Stimulated activated CD8-positive, alpha-beta memory T cell treated with anti-CD3 and anti-CD28 coated beads, Interleukin-15, amount 100 ng/mL, for 4 hours (primary cell): ENCODE measurements at places on chromosomes 12 and 14.
A peak's percentile ranks its signal among the peaks of the same experiment; 100 is the strongest.

DNA sequence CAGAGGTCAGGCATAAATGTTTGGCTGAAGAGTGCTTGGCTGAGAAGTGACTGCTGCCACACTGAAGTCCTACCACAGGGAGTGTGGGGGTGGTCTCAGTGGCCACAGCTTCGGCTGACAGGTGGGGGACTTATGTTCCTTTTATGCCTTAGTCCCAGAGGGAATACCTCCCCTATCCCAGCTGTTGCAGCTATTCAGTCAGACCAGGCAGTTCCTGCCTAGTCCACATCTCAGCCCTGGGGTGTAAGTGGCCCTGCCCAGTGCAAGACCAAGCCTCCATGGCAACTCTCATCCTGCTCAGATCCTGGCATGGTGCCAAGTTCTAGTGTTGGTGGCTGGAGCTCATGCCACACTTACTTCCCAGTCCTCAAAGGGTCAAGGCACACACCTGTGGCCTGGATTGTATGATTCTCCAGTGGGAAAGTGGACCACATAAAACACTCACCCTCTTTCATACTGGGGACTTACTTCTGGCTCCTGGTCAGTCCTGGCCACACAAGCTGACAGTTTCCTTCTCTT lies 161.3 kb upstream of the CAND1 start:
- no peak for DNase-seq

GRCh38 chr12:70719672-70720420 lies 82.6 kb upstream of the PTPRB start:
- DNase-seq, result no peak

DNA sequence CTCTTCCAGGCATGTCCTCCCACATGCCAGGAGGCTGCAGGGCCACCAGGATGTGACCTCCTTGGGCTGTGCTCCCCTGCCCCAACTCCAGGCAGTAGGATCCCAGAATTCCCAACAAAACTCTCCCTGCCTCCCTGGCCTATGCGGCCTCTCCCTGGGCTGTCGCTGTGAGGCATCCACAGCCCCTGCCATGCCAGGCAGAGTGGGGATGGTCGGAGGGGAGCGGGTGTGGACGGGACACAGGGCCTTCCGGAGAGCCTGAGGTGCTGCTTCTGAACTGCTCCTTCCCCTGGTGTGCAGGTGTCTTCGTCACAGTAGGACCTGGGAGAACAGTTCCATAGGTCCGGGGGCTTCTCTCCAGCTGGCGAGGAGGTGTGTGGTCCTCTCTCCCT lies 18.3 kb downstream of the GPR132 start:
- DNase-seq, result no peak

DNA sequence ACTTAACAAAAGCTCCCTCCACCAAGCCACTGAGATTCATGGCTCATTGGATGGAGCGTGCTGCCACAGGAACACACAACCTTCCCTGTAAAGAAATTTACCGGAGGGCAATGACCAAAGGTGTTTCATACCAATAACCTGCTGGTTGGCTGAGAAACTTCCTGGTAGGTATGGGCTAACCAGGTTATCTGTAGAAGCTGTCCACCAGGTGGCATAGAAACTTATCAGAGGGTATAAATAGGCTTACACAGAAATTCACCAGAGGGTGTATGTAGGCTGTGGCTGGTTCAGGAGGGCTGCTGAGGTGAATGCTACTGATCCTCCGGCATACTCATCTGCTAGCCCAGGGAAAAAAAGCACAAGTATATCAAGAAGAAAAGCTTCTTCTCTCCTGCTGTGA lies 27.1 kb upstream of the MTERF2 start:
- no peak for DNase-seq

DNA sequence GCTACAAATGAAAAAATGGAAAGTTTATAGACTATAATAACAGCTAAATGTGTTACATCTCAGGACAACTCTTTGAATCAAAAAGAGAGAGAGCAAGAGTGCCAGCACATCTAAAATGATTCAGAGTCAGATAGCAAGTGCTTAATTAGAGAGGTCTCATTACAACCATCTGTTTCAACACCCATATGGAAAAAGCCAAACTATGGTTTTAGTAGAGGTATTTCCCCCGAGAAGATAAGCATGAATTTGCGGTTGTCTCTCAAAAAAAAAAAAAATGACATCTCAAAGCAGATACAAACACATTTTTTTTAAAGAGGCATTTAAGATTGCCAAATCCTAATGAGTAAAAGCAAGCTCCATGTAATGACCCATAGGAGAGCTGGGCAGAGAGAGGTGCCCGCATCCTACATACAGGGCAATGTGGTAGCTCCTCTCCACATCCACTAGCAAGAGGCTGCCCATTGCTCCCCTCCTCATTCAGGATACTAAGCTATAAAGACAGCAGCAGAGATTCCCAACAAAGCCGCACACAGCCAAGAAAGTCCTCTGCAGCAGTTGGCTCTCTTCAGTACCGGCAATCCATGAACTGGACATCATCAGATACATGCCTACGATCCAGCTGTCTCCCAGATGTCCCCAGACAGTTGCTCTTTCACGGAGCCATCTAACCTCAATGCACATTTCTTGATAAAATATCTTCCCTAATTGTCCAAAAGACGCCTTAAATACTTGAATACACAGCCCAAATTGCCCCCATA lies 100.4 kb downstream of the EFCAB11 start:
- DNase-seq, result no peak

GRCh38 chr12:124636138-124636978 lies 68.9 kb upstream of the NCOR2 start:
- DNase-seq, result peak; percentile 32

GRCh38 chr12:115163710-115164109 lies 479.7 kb upstream of the TBX3 start:
- DNase-seq, result no peak

DNA sequence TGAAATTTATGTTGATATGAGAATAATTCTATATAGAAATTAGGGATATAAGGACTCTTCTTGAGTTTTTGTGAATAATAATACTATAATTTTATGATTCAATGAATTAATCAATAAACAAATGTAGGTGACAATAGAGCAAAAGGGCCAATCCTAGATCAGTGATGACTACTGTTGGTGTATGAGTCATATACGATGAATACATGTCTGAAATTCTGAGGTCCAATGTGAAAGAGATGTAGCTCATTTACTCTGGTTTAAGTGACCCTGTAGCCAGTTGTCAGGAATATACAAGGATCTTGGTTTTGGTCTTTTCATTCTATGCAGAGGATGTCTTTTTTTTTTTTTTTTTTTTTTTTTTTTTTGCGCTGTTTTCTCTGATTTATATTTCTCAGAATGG lies 72.1 kb upstream of the RTL1 start:
- DNase-seq, result no peak

DNA sequence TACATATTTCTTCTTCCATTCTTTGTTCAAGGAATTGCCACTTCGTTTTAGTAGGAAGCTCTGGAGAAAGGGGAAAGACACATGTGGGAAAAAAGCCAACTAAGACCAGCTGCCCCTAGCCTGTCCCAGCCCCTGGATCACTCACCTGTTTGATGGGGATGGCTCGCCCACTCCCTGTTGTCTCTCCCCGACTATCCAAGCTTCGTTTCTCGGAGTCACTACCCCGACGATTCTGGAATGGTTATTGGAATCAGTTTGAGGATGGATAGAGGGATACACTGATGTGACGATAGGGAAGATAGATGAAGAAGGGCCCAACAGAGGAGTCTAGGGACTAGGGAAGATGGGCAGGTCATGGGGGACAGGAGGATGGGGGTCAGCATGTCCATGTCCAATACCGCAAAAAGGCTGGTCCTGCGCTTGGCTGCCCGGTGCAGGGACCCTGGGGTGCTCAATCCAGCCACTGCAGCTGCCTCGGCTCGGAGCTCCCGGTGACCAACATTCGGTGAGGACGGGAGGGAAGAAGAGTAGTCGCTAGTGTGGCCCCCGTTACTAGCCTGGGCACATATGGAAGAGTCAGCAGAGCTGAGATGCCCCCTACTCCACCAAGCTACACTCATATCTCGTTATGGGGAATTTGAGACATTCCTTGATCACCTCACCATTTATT lies 7.0 kb downstream of the AGAP2 start:
- DNase-seq, result no peak

- DNase-seq, result no peak
These were observed 4.7 kb upstream of the PPP1R1A start for GRCh38 chr12:54593135-54593534.

GRCh38 chr14:34195964-34196363 lies 245.1 kb upstream of the EGLN3 start:
- no peak for DNase-seq

DNA sequence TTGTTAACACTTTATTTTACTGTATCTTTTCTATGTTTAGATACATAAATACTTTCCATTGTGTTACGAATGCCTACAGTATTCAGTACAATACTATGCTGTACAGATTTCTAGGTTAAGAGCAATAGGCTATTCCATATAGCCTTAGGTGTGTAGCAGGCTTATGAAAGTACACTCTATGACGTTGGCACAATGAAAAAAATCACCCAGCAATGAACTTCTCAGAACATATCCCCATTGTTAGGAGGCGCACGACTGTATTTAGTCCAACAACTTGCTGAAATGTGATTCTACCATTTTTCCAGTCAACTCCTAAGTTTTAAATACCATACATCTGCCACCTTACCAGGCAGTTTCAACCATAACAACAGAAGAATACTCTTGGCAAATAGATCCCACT lies 1.8 kb downstream of the PARP11 start:
- no peak for DNase-seq

DNA sequence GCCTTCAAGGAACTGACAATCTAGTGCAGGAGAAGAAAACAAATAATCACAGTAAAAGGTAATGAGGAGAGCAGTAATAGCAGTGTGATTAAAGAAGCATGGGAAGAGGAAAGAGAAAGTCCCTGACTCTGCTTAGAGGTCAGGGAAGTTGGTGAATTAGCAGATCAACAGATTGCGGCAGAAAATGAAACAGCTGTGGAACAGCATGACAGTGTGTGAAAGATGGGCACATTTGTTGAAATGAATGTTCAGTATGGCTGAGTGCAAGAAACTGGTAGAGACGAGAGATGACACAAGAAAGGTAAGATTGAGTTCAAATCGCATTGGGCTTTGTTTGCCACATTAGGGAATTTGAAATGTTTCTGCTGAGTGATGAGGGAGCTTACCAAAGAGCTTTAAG lies 63.7 kb upstream of the RASSF8 start:
- DNase-seq, result no peak

- DNase-seq, result no peak
These were observed 799 bp downstream of the ZNF219 start for GRCh38 chr14:21097636-21098075.

DNA sequence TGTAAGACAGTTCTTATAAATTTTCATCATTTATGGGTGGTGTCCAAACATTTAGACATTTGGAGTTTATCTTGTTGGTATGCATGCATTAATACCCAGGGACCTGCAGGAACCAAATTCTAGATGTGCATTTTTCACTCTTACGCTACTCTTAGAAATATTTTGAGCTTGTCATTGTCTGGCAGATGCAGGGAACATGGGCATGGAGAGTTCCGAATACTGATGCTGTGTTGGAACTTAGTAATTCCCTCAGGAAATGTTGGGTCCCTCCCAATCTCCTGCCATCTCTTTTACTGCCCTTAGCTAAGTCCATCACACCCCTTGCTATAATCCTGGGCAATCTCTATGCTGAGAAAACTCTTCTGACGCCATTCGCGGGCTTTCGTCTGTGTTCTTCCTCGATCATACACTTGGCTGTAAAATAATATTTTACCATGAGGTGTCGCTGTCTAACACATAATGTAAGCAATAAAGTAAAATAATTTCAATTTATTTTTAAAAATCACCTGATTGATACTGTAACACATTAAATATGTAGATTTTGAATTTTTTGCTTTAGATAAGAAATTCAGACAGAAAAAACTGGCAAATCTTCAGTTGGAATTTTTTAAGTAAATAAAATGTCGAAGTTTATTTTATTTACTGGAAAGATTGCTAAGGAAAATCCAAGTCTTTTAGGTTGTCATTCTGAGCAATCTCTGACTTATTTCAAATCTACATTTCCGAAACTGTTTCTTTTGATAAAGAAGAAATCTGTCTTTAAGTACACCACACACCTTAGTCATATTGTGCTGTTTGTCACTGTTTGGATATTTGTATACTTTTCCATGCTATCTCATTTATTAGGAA lies 304.1 kb upstream of the SSTR1 start:
- DNase-seq, result no peak

- no peak for DNase-seq
These were observed 212.5 kb downstream of the CHST11 start for GRCh38 chr12:104669089-104669721.

- no peak for DNase-seq
These were observed 183.2 kb downstream of the C12orf50 start for GRCh38 chr12:87846045-87846444.

- peak; percentile 64 for DNase-seq
These were observed 1.3 kb downstream of the GPR65 start for GRCh38 chr14:88005978-88006851.

GRCh38 chr14:78790271-78790670 lies 620.1 kb downstream of the NRXN3 start:
- DNase-seq, result no peak

- no peak for DNase-seq
These were observed 142.6 kb downstream of the NPAS3 start for GRCh38 chr14:33081259-33081658.

DNA sequence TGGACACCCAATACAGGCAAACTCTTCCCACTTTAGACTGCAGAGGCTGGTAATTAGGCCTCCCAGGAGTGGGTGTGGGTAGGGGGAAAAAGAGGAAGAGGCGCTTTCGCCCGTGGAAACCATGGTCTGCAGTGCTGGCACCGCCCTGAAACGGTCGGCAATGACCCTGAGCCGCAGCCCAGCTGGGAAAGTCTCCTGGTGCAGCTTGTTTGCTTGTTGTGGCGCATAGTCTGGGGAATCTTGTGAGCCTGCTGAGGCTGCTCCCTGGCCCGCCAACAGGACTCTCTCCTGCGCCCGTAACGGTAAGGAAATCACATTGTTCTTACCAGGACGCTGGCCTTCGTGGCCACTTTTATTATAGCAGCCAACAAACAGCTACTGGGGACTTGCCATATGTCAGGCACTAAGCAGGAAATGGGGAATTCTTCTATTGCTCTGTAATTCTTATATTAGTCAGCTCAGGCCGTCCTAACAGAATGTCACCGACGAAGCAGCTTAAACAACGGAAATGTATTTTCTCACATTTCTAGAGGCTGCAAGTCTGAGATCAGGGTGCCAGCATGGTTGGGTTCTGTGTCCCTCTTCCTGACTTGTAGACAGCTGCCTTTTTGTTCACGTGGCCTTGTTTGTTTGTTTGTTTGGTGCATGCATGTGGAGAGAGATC lies 52.5 kb upstream of the RIN3 start:
- no peak for DNase-seq
